Activated naive CD4-positive, alpha-beta T cell treated with anti-CD3 and anti-CD28 coated beads, Interleukin-2, amount 10 ng/mL, durations not matched to agents 7 days and 5 days (primary cell): ENCODE measurements at places on chromosomes 6 and 20.
A peak's percentile ranks its signal among the peaks of the same experiment; 100 is the strongest.

DNA sequence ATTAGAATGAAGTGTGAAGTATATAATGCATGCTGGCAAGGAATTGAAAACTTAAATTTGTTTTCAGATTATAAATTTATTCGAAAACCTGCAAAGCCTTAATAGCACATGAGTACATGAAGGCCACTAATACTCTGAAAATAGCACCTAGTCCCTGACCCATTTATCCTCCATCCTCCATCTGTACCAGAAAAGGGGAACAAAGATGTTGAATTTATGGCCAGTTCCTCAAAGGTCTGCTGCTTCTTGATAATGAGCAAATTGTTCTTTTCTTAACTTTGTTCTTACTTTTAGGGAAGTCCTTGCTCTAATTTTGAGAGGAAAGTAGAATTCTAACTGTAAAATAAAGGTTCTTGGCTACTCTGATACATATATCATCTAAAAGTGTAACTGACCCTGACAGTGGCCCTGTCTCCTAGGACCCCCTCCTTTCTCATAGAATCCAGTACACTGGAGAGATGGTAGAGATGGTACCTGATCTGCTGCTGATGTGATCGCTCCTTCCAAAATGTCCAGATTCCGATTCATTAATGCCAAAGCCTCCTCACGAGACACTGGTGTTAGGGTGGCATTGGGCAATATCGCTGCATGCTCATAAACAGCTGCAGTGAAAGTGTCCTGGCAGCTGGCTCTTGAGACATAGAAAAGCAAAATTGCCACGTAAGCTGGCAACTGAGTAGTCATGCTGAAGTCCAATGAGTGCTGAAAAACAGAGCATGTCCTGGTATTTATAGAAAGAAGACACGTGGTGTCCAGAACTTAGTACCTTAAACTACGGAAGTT is at the start of gene VNN1:
Gene VNN1, minus strand, starts transcription at position 704 of the 783 bp plus-strand sequence. Its CDS starts 20 bp downstream, at position 684.
- DNase-seq = no peak

GRCh38 chr6:55895972-55896730 is 20.8 kb upstream of the BMP5 start:
- no peak for DNase-seq

DNA sequence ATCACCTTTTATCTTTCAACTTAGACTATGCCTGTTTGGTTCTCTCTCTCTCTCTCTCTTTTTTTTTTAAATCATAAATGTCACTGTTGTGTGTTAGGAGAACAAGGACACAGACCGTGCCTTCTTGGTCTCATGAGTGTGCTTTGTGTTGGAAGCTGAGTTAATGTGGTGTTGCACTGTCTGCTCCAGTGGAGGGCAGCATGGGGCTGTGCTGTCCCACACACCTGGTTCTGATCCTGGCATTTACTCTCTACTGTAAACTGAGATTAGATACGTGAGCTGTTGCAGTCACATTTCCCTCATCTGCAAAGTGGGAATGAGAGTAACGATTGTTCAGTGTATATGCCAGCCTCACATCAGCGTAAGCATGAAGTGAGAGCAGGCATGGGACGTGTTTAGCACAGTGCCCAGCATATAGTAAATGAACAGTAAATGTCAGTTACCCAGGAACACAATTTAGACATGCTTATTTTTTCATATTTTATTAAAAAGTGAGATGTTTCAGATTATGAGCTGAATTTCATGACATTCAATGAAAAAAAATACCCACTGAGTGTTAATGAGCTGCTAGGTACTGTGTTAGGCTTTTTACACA is 161.1 kb downstream of the FARS2 start:
- DNase-seq = peak; percentile 59

GRCh38 chr6:158816803-158817727 is 2.1 kb downstream of the EZR start:
- DNase-seq = peak; percentile 49

- no peak for DNase-seq
Observed at GRCh38 chr20:9093218-9093957, 24.5 kb downstream of the PLCB4 start.

DNA sequence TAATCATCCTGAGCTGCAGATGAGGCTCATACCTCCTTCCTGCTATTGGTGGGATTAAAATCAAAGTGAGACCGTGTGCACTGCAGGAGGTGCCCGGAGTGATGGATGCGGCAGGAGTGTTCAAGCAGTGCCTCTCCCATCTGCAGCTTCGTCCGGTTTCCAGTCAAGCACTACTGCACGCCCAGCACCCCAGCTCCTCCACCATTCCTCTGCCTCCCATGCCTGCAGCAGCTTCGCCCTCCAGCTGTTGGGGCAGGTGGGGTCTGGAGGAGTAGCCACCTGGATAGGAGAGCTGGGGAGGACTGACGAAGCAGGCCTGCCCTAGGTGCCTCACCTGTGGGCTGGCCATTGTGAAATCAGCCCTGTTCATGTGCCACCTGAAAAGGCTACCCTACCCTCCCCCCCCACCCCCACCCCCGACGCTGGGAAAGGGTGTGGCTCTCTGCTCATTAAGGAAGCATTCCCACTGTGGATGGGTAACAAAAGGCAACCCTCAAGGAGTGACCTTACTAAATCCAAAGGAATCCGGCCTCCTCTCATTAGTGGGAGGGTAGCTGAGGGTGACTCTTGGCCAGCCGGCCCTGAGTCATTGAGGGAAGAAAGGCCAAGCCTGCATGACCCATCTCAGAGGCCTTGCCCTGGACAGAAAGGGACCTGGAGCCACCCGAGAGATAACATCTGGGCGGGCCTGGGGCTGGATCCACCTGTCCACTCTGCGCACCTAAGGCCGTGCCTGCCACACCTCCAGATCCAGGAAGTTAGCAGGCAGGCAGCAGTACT is 115.9 kb upstream of the ARMC2 start:
- DNase-seq = no peak

DNA sequence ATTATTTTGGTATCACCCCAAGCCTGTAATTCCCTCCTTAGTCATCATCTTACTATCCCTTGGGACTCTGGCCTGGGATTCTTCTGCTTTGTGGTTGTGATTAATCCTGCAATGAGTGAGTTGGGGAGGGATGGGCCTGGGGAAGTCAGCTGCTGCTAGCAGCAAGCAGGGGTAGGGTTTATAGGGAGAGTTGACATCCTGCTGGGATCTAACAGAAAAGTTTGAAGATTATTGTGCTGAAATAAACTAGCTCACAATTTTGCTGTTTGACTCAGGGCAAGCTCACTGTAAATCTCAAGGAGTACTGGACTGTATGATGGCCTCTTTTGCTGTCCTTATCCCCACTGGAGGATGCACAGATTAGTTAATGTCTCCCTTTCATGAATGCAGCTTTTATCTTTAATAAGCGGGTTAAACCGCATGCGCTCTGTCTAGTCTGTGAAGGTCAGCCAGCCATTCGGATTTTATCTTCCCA is 83.4 kb downstream of the JARID2 start:
- no peak for DNase-seq

DNA sequence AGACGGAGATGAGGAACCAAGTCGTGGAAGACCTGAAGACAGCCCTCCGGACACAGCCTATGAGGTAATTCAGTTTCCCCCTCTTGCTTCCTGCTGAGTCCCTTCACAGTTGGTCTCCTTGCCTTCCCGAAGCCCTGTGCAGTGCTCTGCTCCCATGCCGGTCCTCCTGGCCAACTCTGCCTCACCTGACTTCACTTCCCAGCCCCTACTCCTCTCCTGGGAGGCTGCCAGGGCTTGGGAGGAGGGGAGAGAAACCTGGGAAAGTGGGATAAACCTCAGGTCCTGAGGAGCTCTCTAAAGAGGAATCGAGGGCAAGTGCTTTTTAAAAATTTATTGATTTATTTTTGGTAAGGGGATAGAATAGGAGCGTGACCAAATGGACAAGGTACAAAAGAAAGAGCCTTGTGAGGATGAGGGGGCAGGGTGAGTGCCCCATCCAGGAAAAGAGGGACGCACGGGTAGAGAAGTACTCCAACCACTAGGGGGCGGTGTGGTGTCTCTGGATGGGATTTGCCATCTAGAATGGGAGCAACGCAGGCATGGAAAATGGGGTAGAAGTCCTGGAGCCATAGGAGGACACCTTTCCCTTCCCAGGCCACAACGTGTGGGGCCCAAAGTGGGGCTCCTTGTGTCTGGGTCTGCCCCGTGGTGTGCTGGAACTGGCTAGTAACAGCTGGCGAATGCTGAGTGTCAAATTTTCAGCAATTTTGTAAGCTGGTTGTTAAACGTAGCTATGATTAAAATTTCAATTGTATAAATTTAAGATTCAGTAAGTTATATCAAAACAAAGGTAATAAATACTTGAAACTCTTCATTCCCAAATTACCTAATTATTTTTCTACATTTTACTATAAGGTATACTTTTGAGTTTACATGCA is 69.0 kb downstream of the MOCS1 start:
- DNase-seq = peak; percentile 70

DNA sequence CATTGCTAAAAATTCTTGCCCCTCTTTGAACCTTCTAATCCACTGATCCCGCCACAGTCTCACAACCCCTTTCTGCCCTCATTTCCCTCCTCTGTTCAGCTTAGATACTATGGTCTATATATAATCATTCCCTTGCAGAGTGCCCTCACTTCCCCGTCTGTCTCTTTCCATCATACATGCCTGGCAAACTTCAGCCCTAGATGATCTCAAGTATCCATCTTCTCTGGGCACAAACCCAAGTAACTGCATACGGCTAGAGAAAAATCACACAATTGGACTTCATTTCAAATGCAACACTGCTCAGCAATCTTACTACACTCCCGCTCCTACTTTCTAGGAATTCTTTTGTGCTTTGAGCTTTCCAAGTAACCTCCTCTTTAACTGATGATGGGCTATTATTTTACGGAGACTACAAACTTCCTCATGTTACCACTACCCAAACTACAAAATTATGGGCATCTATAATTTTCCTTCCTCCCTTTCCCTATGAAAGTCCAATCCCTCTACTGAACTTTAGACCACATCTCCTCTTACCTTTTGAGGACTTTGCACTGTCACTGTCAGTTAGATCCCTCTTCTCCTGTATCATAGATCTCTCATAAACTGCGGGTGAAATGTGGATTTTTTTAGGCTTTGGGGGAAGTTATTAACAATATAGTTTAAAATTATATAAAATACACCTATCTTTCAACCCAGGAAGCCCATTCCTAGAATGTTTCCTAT is 135.6 kb downstream of the BTBD9 start:
- no peak for DNase-seq

- DNase-seq = no peak
Observed at GRCh38 chr6:45116714-45117410, 211.3 kb upstream of the RUNX2 start.

- no peak for DNase-seq
Observed at GRCh38 chr6:12113190-12113577, 101.1 kb downstream of the HIVEP1 start.

DNA sequence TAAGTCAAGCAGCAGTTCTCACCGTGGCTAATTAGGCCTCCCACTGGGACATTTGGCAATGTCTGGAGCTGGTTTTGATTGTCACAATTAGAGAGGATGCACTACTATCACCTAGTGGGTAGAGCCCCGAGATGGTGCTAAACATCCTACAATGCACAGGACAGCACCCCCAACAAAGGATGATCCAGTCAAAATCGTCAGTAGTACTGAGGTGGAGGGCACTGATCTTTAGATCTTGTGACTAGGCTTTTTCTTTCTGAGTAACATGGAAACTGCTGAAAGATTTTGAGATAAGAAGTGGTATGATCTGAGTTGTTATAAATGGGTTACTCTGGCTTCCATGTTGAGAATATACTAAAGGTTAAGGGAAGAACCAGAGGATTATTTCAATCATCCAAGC is 12.0 kb downstream of the UBD start:
- no peak for DNase-seq

DNA sequence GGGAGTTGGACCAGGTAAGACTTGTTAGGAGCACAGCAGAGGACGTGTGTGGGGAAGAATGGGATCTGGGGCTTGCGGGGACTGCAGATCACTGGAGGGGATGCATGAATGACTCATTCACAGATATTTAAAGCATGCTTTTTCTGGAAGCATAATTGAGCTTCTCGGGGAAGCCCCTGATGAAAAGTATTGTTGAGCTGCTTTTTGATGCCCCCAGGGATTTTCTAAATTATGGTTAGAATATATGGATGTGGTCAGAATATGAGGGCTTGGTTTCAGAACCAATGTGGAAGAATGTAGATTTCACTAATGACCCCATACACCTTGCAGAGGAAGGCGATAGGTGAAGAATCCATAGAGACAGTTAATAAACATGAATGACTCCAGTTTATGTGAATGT is 36.1 kb downstream of the GMPR start:
- no peak for DNase-seq

DNA sequence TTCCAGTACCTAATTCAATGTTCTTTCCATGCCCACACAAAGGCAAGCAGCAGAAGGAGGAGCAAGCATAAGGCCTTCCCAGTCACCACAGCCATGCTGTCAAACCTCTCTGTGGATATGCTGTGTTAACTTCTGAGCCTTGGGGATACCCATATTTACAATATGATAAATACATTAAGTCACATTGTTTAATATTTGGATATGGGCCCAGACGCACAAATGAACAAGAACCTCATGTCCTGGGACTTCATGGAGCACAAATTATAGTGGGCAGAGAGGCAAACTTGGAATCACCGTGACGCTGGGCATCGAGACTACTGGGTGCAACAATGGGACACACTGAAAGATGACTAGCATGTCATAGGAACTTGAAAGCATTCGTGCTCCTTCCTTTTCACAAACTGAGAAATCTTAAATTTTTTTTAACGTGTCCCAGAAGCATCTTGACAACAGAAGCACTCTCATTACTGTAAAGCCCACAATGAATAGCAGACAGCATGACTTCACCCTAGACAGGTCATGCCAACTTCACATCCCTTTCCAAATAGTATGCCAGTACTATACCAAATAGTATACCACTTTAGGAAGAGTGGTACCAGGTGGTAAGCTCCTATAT is 16.0 kb downstream of the SOD2 start:
- DNase-seq = no peak

DNA sequence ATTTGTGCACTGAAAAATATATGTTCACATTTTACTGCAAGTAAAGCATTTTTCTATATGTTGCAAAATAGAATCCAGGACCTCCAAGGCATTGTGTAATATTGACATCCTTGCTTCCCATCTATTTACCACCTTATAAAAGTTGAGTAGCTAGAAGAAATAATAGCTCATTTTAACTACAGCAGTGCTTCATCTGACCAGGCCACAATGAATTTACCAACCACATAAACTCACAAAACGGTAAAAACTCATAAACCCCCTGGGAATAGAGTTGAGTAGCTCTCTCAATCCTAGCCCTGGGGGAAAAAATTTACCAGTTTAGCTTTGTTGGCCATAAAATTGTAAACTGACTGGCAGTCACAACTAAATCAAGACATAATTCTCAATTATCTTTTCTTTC is 3.9 kb downstream of the ATXN1 start:
- no peak for DNase-seq

- no peak for DNase-seq
Observed at GRCh38 chr20:64180673-64181072, 16.4 kb downstream of the MYT1 start.

GRCh38 chr6:166635013-166635970 is 8.2 kb upstream of the RPS6KA2 start:
- no peak for DNase-seq

DNA sequence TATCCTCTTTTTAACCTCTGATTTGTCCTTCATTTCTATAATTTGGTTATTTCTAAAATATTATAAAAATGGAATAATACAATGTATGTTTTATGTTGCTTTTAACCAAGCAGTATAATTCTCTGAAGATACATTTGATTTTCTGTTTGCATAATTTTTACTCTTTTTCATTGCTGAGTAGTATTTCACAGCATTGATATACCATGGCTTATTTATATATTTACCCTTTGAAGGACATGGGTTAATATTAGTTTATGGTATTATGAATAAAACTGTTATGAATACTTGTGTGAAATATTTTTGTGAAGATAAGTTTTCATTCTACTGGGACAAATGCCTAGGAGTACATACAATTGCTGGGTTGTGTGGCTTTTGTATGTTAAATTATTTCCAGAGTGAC is 748.6 kb downstream of the TENT5A start:
- no peak for DNase-seq
